A549 treated with DMSO at 1 μM for 4 hours (cell line): ENCODE measurements at places on chromosomes 1 and 21. TPM values are rescaled to one million over a fixed set of nuclear protein-coding genes. Genes with fewer than 3 reads are reported as not detected.

ATP5PB gene
- total RNA-seq, result 246 to 258 TPM (median 255 TPM) in 5 replicates

TEDDM1 gene
- total RNA-seq, result not detected in 5 replicates

DIO1 gene
- not detected in 5 replicates for total RNA-seq

EIF4G3 gene
- total RNA-seq, result 17.7 to 24.0 TPM (median 22.7 TPM) in 5 replicates

PBX1 gene
- 21.0 to 32.8 TPM (median 29.1 TPM) in 5 replicates for total RNA-seq

SEMA4A gene
- total RNA-seq, result 0.32 to 0.69 TPM (median 0.44 TPM) in 5 replicates

LYPD8 gene
- total RNA-seq, result 0.11 to 0.32 TPM (median 0.17 TPM) in 3 of 5 replicates, not detected in the others

SPATA21 gene
- 0.09 to 0.17 TPM (median 0.12 TPM) in 4 of 5 replicates, not detected in the other for total RNA-seq

GBP6 gene
- total RNA-seq, result not detected in 5 replicates

FOXO6 gene
- total RNA-seq, result 0.29 to 0.74 TPM (median 0.48 TPM) in 5 replicates

BCAS2 gene
- total RNA-seq, result 26.3 to 31.4 TPM (median 30.4 TPM) in 5 replicates

PDE4B gene
- total RNA-seq, result 16.7 to 26.2 TPM (median 21.8 TPM) in 5 replicates

OR2L13 gene
- total RNA-seq, result not detected in 5 replicates

S1PR1 gene
- 0.05 to 0.17 TPM (median 0.07 TPM) in 5 replicates for total RNA-seq

BTBD8 gene
- 0.55 to 1.5 TPM (median 0.71 TPM) in 5 replicates for total RNA-seq

LCE2A gene
- total RNA-seq, result not detected in 5 replicates

C1orf87 gene
- not detected in 5 replicates for total RNA-seq

SLC6A9 gene
- total RNA-seq, result 13.6 to 17.8 TPM (median 14.4 TPM) in 5 replicates

AKNAD1 gene
- 0.72 to 1.1 TPM (median 0.87 TPM) in 5 replicates for total RNA-seq

GNG4 gene
- total RNA-seq, result 12.3 to 19.4 TPM (median 16.4 TPM) in 5 replicates

C1orf21 gene
- 7.9 to 9.6 TPM (median 9.3 TPM) in 5 replicates for total RNA-seq

POLR3C gene
- 35.1 to 37.2 TPM (median 36.4 TPM) in 5 replicates for total RNA-seq

PTPRF gene
- total RNA-seq, result 86.6 to 120 TPM (median 108 TPM) in 5 replicates

EPHA8 gene
- 0.02 TPM in 1 of 5 replicates, not detected in the others for total RNA-seq

CD5L gene
- not detected in 5 replicates for total RNA-seq

AADACL4 gene
- total RNA-seq, result not detected in 5 replicates

PTGER3 gene
- total RNA-seq, result not detected in 5 replicates

HSF2BP gene
- 1.2 to 2.0 TPM (median 1.6 TPM) in 5 replicates for total RNA-seq

HP1BP3 gene
- 98.9 to 129 TPM (median 121 TPM) in 5 replicates for total RNA-seq

BCL2L15 gene
- 0.31 to 0.65 TPM (median 0.46 TPM) in 5 replicates for total RNA-seq

SLC5A9 gene
- total RNA-seq, result 0.08 TPM in 1 of 5 replicates, not detected in the others

SLC45A1 gene
- 2.6 to 3.8 TPM (median 2.9 TPM) in 5 replicates for total RNA-seq

KIAA1614 gene
- total RNA-seq, result 0.64 to 1.3 TPM (median 0.85 TPM) in 5 replicates

FCRL2 gene
- not detected in 5 replicates for total RNA-seq

PGM1 gene
- 36.1 to 40.5 TPM (median 39.4 TPM) in 5 replicates for total RNA-seq

PADI3 gene
- 1.3 to 2.0 TPM (median 1.8 TPM) in 5 replicates for total RNA-seq

ASPM gene
- total RNA-seq, result 19.9 to 30.2 TPM (median 28.2 TPM) in 5 replicates

SFN gene
- 425 to 552 TPM (median 445 TPM) in 5 replicates for total RNA-seq

ZFP69 gene
- total RNA-seq, result not detected in 5 replicates

LCE1B gene
- total RNA-seq, result not detected in 5 replicates

CRYAA gene
- total RNA-seq, result not detected in 5 replicates

AJAP1 gene
- not detected in 5 replicates for total RNA-seq

SPRR2G gene
- total RNA-seq, result not detected in 5 replicates

MYCL gene
- total RNA-seq, result 1.1 to 1.6 TPM (median 1.3 TPM) in 5 replicates

RNF11 gene
- total RNA-seq, result 25.6 to 38.8 TPM (median 32.3 TPM) in 5 replicates

HPDL gene
- 4.2 to 5.7 TPM (median 4.3 TPM) in 5 replicates for total RNA-seq

UTS2 gene
- 0.73 TPM in 1 of 5 replicates, not detected in the others for total RNA-seq

NT5C1A gene
- total RNA-seq, result not detected in 5 replicates

PMVK gene
- total RNA-seq, result 34.0 to 43.1 TPM (median 39.3 TPM) in 5 replicates
